Left ventricle myocardium superior (tissue), 1 donor: ENCODE measurements at places on chromosomes 11 and 22.
A peak's percentile ranks its signal among the peaks of the same experiment; 100 is the strongest.

- no peak for DNase-seq
These were observed 1000.0 kb upstream of the CHORDC1 start for GRCh38 chr11:91222830-91223229.

DNA sequence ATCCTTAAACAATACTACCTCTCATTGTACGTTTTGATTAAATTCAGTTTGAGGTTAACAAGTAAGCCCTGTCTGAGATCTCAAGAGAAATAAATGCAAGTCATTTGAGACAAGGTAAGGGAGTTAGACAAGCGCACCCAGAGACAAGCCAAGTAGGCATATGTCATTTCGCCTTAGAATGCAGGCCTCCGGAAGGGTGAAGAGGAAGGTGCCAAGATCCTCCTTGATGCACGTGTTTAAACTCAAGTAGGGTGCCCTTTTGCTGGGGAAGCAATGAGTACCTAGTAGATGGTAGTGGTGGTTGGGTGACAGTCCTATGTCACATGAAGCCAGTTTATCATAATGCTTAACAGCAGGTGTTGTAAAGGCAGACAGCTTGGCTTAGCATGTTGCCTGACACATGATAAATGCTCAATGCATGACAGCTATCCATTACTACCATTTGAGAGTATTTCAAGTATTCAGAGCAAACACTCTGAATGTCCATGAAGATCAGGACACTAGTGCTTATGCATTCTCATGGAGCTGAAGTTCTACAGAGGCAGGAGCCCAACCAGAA is 415.9 kb downstream of the TMEM135 start:
- no peak for DNase-seq

- DNase-seq = no peak
These were observed 686 bp downstream of the USP2 start for GRCh38 chr11:119380827-119381180.

GRCh38 chr11:34223021-34223813 is 117.8 kb downstream of the NAT10 start:
- peak; percentile 67 for DNase-seq

DNA sequence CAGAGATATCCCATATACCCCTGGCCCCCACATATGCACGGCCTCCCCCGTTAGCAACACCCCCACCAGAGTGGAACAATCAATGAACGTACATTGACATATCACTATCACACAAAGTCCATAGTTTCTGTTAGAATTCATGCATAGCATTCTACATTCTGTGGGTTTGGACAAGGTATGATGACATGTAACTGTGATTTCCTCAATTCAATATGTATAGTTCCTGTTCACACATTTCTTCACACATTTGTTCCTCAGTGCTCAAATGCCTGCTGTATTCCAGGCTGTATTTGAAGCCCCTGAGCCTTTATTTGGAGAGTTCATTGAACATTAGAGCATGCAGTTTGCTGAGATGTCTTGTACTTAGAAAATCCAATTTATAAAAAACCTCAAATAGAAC is 69.9 kb downstream of the PTPRJ start:
- DNase-seq = no peak

GRCh38 chr11:118263112-118263511 is 985 bp downstream of the MPZL2 start:
- DNase-seq = no peak

- DNase-seq = no peak
These were observed 7.8 kb upstream of the RBM4B start for GRCh38 chr11:66685276-66686099.

DNA sequence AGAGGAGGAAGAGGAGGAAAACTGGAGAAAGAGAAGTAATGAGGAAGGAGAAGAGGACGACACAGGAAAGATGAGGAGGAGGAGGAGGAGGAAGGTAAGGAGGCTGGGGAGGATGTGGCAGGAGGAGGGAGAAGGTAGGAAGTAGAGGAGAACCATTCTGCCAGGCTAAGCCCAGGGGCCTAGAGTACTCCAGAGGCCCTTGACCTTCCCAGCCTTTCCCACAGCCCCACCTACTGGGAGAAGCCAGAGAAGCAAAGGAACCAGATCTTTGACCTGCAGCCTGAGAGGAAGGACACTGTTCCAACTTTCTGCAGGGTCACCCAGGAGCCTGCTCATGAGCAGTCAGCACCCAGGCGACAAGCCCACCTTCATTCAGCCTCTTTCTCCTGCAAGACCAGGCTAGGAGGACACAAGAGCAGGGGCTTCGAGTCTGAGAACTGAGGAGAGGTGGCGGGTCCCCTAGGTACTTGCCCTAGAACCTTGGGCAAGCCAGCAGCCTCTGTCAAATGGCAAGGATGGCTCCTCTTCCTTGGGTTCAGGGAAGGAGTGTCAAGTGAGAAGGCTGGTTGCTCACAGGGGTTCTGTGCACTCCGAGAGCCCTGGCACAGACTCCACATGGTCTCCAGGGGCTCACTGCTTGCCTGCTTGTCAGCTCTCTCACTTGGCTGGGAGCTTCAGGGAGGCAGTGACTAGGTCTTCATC is 27.9 kb upstream of the OAF start:
- DNase-seq = peak; percentile 62

- peak; percentile 68 for DNase-seq
These were observed 364.2 kb downstream of the TENM4 start for GRCh38 chr11:79076526-79077115.

DNA sequence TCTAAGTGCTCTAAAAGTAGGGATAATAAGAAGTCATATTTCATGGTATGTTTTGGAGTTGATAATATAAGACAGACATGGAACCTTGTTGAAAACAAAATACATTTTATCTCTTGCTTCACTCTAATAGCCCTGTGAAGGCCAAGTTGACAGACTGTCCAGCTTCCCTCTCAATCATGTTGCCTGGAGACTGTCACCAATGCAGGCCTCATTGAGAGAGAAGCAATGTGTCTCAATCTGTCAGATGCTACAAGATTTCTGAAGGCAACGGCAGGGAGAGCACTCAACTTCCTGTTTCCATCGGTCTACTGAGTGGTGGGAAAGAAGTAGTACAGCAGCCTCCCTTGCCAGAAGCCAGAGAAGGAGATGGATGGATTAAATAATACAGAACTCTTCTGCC is 23.6 kb upstream of the FJX1 start:
- no peak for DNase-seq

DNA sequence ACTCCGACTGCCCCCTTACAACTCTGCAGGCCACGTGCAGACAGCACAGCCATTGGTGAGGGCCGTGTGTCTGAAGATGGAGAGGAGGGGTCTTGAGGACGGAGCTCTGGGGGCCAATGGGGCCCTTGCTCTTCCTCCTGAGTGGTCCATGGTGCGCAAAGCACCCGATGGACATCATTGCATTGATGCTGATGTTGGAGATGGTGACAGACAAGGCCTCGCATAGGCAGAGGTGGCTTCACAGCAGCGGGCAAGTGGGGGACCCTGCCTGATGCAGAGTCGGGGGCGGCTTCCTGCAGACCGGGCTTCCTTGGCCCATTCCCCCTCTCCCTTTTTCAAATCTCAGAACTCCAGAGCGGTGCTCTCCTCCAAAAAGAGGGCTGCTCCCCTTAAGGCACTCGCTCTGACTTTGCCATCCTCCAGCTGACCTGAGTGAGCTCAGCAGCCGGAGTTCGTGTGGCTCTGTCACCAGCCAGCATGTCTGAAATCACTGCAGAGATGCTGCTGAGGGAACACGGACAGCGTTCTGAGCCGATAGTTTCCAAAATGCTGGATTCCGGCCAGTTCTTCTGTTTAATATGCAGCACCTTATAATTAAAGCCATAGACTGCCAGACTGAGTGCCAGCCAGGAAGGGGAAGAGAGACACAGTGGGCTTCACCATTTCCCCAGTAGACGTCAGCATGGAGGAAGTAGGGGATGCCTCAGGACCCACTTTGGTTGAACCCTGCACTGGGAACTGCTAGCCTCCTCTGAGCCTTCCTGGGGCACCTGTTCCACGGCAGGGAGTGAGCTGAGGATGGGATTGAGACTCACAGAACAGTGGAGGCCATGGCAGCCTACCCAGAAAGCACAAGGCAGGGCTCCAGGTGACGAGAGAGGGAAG is 278.2 kb downstream of the BRD1 start:
- DNase-seq = peak; percentile 10

DNA sequence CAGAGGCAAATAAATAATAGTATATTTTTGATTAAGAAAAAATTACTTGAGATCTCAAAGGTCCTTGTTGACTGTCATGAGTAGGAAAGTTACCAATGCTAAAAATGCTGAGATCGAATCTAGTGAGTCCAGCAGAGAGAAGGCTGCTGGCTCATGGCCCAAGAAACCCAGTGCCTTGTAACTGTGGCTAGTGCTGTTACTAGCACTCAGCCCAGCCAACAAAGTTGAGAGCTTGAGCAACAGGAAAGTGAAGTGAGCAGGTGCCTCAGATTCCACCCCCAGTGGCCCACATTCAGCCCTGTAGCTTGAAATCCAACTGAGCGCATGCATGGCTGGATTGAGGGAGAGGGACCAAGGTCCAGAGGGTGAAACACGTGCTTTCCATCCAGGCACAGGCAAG is 398.2 kb downstream of the SHANK2 start:
- DNase-seq = no peak

DNA sequence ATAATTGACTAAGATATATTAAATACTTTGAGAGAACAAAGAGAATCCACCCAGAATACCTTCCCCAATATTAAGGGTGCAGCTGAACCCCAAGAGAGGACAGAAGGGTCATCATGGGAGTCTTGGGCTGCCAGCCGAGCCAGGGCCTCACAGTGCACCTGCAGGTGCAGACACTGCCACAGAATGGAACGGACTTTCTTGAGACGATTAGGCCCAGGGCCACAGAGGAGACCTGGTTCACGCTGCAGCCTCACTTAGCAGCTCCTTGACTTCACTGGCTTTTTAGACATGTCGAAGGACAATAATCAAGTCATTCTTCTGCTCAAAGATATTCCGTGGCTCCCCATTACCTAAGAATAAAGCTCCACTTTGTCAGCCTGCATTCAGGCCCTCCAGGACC is 100.6 kb downstream of the PHF21B start:
- DNase-seq = no peak

DNA sequence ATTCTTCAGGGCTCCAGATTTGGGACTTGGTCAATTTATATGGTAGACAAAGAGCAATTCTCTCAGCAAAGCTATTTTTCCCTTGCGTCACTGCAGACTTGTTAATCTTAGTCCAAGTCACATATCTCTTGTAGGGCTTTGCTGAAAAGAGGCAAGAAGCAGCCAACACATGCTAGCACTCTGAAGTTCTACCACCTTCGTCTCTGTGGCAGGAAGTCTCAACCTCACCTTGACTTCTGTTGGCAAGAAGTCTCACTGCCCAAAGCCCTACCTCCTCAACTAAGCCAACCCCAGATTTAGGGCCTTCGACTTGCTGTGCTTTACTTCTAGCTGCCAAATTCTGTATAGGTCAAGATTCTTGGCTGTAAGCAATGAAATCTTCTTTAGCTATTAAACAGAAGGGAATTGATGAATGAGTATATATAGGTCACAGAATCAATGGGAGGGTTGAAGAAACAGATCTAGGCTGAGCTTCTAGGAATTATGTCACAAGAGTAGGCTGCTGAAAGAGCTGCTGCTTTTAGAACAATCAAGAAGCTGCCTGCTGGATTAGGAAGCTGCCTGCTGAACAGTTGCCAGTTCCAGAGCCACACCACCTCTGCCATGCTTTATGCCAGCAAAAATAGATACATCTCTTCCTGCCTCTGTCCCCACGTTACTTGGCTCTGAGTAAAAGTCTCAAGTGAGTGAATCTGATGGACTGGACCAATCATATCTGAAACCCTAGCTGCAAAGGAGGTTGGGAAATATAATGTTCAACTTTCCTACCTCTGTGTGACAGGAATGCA is 17.6 kb upstream of the NCR3LG1 start:
- DNase-seq = peak; percentile 35

- DNase-seq = no peak
These were observed 8.7 kb downstream of the AASDHPPT start for GRCh38 chr11:106086135-106086534.

- DNase-seq = no peak
These were observed 72.1 kb downstream of the BUD13 start for GRCh38 chr11:116700586-116701220.

- no peak for DNase-seq
These were observed 659.9 kb upstream of the LUZP2 start for GRCh38 chr11:23836981-23837380.

GRCh38 chr11:100727410-100727809 is 40.3 kb downstream of the ARHGAP42 start:
- DNase-seq = peak; percentile 64

- DNase-seq = no peak
These were observed 10.4 kb downstream of the OR52K2 start for GRCh38 chr11:4459500-4459899.

DNA sequence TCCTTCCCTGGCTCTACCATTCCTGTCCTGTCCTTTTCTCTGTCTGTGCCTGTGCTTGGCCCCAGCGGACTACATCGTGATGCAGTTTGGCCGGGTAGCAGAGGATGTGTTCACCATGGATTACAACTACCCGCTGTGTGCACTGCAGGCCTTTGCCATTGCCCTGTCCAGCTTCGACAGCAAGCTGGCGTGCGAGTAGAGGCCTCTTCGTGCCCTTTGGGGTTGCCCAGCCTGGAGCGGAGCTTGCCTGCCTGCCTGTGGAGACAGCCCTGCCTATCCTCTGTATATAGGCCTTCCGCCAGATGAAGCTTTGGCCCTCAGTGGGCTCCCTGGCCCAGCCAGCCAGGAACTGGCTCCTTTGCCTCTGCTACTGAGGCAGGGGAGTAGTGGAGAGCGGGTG is 20.4 kb downstream of the TUB start:
- DNase-seq = no peak

- DNase-seq = no peak
These were observed 47.0 kb downstream of the STIM1 start for GRCh38 chr11:3902441-3902840.

DNA sequence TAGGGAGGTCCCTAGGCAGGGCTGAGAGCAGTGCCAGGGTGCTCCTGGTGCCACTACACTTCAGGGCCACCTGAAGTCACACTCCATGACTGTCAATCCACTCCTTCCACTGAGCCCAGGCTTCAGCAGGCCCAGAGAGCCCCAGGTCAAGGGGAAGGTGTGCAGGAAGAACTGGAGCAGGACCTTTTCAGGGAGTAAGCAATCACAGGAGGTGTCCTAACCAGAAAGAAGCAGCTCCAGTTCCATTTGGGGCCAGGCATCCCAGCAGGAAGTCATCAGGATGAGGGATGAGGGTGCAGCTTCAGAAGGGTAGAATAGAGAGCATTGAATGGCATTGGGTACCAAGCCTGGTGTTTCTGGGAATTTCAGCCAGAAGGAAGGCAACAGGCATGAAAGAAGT is 556.5 kb downstream of the INSC start:
- DNase-seq = no peak

- DNase-seq = no peak
These were observed 84.8 kb downstream of the RTL6 start for GRCh38 chr22:44413211-44413610.

DNA sequence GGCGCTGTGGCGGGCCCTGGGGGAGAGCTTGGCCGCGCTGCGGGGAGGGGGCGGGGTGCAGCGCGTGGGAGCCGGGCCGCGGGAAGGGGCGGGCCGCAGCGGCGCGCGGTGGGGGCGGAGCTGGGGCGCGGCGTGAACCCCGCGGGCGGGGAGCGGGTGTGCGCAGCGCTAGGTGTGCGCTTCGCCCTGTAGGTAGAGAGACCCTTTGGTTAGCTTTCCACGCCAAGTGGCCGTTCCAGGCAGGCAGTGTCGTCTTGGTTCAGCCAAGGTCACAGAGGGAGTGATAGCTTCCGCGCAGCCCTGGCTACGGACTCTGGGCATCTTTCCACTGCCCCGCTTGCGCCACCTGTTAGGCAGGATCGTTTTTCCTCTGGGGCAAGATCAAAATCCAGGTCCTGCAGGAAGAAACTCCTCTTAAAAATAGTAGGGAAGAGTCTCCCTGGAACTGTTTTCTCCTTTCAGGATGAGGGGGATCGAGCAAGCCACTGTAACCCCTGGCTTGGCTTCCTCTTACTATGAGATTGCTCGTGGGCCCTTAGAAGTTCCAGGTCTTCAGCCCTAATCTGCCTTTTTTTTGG is 434 bp downstream of the BANF1 start:
- DNase-seq = no peak
